Stimulated activated CD4-positive, alpha-beta T cell treated with anti-CD3 and anti-CD28 coated beads, Interleukin-2, amount 100 ng/mL, for 48 hours (primary cell): ENCODE measurements at places on chromosomes 7 and 10.

DNA sequence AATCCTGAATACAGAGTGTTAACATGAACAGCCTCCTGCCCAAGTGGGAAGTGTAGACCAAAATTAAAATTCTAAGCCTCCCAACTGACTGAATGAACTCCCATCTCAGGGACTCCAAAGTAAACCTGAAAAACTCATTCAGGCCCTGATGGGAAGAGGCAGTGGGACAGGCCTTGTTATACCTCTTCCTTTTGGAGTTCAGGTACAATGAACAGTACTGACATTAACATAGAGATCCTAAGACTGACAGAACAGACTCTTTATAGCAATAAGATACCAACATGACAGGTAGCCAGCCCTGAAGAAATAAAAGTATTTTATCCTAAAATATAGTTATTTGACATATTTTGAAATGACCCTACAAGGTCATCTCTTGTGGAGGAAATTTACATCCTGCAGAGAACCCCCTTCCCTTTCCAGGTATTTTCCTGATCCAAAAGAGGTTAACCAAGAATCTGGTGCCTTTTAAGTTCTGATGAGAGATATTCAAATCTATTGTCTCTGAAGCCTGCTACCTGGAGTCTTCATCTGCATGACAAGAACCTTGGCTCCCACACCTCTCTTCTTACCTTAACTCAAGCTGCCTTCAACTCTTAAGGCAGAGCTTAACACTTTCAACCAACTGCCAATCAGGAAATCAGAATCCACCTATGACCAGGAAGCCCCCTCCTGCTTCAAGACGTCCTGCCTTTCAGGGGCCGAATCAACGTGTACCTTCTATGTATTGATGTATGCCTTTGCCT, 103.3 kb upstream of the PFKP start:
- no peak for DNase-seq

DNA sequence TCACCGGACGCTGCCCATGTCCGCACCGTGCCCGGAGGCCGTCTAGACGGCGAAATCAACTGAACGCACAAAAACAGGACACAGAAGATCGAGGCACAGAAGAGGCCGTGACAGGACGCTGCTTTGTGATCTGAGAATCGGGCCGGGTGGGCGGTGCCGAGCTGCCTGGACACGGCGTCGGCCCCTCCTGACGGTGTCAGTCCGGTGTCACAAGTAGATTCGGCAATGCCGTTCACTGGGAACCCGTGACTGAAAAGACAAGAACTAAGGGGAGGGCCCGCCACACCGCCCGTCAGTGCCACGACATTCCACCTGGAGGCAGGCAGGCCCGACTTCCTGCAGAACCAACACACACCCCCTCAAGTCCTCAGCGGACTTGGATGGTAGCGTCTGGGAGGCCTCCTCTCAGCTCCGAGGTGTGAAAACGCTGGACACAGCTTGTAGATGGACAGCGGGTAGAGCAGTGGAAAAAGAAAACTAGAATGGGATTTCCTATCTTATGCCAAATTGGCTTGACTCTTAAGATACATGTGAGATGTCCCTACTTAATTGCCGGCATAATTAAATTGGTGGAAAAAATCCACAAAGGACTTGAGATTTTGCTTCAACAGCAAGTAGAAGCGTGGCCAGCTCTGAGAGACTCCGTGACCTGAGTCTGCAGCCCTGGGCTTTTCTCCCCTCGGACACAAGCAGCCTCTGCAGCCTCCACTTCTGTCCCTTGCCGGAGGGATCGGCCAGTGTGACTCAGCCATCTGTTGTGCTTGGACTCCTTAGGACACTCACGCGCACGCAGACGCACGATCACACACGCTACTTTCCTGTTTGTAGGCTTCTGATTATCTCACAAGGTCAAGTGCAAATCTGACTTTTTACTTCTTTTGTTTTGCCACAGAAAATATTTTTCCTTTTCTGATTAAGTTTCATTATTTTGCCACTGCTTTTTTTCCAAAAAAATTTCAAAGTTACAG, 269.0 kb downstream of the DIP2C start:
- no peak for DNase-seq

- DNase-seq, result no peak
These were observed 240.6 kb downstream of the VTI1A start for GRCh38 chr10:112687647-112688046.

DNA sequence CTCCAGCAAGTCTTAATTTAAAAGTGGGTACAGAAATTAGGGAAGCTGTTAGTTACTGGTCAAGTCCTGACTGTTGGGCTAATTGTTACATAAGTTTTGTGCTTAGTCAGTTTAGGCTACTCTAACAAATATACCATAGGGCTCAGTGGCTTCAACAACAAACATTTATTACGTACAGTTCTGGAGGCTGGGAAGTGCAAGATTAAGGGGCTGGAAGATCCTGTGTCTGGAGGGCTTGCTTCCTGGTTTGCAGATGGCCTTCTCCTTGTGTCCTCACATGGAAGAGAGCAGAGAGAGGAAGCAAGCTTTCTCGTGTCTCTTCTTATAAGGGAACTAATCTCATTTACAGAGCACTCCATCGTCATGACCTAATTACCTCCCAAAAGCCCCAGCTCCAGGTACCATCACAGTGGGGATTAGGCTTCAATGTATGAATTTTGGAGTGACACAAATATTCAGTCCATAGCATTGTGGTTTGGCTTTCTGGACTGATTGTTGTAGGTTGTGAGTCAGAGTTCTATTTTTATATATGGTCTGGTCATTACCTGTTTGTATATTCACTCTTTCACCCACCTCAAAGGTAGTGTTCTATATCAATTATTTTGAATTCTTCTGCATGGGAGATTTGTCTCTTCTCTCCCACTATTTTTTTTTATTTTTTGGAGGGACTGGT, 17.1 kb downstream of the ST7 start:
- DNase-seq, result no peak

DNA sequence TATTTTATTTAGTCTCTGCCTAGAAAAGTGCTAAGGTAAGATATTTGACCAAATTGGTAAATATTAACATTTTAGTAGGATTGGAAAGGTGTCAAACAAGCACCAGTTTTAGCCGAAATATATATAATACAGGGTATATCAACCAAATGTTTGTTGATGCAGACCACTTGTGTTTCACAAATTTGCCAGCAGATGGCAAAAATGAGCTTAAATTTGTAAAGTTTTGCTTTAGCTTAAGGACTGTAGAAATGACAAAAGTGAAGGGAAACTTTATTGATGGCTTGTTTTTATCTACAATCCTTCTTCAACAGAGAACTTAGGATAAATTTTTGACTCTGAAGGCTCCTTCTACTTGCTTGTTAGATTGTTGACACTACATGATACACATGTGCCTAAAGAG, 4.8 kb upstream of the POLR1F start:
- peak; percentile 42 for DNase-seq

- DNase-seq, result no peak
These were observed 215.0 kb downstream of the USP6NL start for GRCh38 chr10:11396311-11396955.

GRCh38 chr10:79209340-79209739, 137.9 kb upstream of the PPIF start:
- DNase-seq, result no peak

GRCh38 chr10:7700577-7701125, 2.5 kb upstream of the ITIH2 start:
- no peak for DNase-seq

DNA sequence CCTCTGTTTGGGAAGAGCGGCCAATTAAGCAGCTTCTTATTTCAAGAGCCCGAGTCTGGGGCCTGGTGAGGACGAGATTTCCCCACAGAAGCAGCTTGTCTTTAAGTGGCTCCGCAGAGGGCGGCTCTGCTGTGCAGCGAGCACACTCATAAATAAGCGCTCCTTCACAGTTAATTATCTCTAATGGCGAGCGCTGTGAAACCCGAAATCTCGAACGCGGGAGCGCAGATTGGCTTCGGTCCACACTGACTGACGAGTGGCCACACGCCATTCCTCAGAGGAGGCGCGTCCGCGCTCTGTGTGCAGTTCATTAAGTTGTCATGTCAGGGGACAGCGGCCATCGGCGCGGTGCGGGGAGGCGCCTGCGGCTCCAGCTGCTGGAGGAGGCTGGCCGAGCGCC, 560.9 kb downstream of the DNAJB6 start:
- DNase-seq, result no peak

GRCh38 chr10:661597-662222, 27.8 kb downstream of the DIP2C start:
- no peak for DNase-seq

- no peak for DNase-seq
These were observed 8.7 kb downstream of the GNB2 start for GRCh38 chr7:100682228-100682741.

GRCh38 chr10:108970016-108970415, 953.3 kb downstream of the XPNPEP1 start:
- DNase-seq, result no peak

- no peak for DNase-seq
These were observed 142.2 kb downstream of the TRIL start for GRCh38 chr7:28815928-28816373.

- DNase-seq, result no peak
These were observed 689 bp upstream of the GTPBP4 start for GRCh38 chr10:987620-987869.

DNA sequence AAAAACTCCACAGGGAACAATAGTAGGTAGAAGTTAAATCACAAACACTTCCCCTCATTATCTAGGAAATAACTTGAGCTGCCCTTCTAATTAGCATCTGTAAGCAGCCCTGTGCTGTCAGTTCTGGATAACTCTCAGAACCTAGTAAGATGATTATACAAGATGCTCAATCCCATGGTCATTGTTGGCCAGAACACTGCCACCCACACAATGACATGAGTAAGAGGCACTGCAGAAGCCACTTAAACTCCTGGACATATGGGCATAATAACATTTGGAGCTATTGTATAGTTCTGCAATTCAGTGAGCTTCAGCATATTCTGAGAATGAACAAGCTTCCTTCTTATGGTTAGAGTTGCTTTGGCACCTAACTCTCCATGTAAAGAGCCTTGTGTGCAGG, 153.8 kb downstream of the PLPP4 start:
- no peak for DNase-seq

DNA sequence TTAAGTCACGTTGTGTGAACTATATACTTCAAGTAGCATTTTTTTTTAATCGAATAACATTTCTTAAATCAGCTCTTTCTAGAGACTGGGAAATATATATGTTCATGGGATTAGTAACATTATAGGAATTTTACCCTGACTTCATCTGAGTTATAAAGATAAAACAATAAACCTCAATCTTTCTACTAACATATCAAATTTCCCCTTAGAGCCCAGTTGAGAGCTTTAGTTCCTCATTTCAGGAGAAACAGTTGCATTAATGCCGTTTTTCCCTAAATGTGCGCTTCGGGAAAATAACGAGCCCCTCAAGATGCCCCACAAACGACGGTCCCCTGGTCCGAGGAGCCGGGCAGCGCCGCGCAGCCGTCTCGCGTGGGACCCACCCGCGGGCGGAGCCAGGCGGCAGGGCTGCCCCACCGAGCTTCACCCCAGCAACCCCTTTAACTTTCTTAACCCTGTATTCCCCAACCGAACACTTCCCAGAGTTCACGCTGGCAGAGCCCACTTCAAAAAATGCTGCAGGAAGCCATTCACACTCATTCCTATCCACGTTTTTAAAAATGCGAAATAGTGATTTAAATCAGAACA, 152.5 kb upstream of the YAE1 start:
- DNase-seq, result no peak

- DNase-seq, result no peak
These were observed 89.5 kb downstream of the ALOX5 start for GRCh38 chr10:45463244-45464116.

GRCh38 chr7:154862153-154862791, 140.7 kb downstream of the PAXIP1 start:
- DNase-seq, result no peak

GRCh38 chr10:5447611-5448071, 35.3 kb downstream of the NET1 start:
- DNase-seq, result no peak

DNA sequence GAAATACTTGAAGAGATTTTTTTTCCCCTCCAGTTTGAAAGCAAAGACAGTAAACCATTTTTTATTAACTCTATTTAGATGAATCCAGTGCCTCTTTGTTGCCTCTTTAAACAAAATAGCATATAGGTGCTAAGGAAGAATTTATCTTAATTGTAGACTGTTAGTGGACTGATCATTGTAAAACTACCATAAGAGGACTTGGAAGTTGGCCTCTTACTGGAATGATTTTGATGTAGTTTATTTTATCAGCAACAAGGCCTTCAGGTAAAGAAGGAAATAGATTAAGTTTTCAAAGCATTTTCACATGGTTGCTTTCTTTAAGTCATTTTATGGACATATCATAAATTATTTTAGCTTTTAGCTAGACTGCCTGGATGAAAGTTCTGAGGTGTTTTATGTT, 53.2 kb downstream of the KLHDC10 start:
- DNase-seq, result no peak

DNA sequence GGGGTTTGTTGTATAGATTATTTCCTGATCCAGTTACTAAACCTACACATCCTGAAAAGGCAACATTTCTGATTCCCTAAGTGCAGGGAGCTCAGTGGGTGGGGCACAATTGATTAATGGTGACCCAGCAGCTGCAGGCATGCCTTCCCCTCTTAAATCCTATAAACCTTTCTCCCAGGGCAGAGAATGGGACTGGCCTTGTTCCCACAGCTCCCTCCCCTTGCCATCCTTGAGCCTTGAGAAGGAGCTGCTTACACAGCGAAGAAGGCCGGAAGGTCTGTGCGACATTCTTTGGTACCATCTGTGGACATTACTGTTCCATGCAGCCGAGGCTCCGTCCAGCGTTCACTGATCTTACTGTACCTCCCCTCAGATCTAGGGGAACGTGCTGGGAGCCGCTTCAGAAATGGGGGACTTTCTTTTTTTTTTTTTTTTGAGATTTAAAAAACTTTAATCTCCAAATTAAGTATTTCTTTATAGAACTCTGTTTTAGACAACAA, 14.3 kb downstream of the KLF6 start:
- DNase-seq, result no peak

- DNase-seq, result no peak
These were observed 15.2 kb downstream of the GPR85 start for GRCh38 chr7:113071465-113071864.

- DNase-seq, result no peak
These were observed 14.6 kb upstream of the C10orf71 start for GRCh38 chr10:49284356-49284755.

DNA sequence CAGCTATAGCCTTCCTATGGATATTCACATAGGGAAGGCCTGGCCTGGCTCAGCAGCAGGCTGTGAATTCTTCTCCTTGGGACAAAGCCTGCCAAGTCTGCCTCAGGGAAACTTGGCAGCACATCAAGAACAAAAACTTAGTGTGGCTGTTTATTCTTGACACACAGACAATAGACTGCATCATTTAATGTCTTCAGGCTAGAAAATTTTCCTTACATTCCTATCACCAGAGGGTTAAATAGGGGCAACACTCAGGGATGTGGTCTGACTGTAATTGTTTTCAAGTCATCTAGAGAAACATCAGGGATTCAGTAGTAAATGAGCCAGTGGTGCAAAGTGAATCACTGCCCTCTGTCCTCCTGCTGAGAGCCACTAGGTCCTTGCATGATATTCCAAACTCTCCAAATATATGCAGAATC, 137.3 kb downstream of the SEMA3C start:
- DNase-seq, result no peak

GRCh38 chr10:74822521-74823089, 3.8 kb upstream of the KAT6B start:
- no peak for DNase-seq
